Muscle of arm (tissue), 14 donors: ENCODE measurements at places on chromosomes 6 and 20.

DNA sequence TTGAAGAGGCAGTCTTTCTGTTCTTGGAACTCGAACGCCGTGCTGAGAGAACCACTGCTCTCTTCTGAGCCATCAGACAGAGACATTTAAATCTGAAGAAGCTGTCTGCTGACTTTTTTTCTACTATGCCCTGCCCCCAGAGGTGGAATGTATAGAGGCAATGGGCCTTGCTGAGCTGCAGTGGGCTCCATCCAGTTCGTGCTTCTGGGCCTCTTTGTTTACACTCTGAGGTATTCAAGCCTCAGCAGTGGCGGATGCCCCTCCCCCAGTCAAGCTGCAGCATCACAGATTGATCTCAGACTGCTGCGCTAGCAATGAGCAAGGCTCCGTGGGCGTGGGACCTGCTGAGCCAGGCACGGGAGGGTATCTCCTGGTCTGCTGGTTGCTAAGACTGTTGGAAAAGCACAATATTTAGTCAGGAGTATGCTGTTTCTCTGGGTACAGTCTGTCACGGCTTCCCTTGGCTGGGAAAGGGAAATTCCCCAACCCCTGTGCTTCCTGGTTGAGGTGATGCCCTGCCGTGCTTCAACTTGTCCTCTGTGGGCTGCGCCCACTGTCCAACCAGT lies 526.8 kb downstream of the CD109 start:
- DNase-seq: no peak

DNA sequence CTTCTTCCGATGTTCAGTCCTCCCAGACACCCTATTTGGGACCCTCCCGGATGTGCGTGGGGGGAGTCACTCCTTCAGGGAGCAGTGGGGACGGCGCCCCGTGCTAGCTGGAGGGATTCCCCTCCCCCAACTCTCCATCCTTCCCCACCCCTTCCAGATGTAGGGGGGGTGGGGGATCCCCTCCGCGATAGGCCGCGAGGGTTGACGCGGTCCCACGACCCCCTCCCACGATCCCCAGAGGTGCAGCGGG lies 548 bp downstream of the GNL1 start:
- peak; percentile 88 for DNase-seq

GRCh38 chr20:53399592-53400335 lies 193.9 kb downstream of the ZNF217 start:
- DNase-seq: no peak

GRCh38 chr6:94464018-94464510 lies 1044.7 kb upstream of the EPHA7 start:
- DNase-seq: no peak

- DNase-seq: no peak
These were observed 48.5 kb upstream of the TTPAL start for GRCh38 chr20:44426879-44427790.

GRCh38 chr6:109631403-109631802 lies 59.6 kb downstream of the AK9 start:
- DNase-seq: no peak
